ENCODE measurements at places on chromosomes 16 and 17.

- DNase-seq, result no peak
Observed at GRCh38 chr16:31386157-31386984, 6.8 kb upstream of the ITGAD start.

DNA sequence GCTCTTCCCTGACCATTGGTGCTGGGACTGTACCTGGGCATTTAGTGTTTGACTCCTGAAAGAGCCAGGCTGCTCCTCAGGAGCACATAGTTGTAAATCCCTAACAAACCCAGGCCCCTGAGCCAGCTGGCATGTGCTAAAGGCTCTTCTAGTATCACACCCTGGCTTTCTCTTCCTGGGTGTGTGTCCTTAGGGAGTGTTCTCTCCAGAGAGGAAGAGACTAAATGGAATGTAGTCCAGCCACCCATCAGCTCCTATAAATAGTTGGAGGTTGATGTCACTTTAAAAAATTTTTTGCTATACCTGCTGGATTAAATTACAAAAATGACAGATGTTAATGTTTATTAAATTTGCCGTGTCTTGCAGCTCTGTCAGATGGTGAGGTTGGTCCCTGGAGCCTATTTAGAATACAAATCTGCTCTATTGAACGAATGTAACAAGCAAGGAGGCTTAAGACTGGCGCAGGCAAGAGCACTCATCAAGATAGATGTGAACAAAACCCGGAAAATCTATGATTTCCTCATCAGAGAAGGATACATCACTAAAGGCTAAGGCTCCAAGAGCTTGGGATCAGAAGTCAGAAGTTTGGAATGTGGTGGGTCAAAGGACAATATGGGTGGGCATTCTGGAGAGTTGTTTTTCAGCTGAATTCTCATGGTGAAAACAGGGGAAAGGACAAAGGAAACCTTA, 13.1 kb upstream of the DUSP14 start:
- DNase-seq, result no peak

DNA sequence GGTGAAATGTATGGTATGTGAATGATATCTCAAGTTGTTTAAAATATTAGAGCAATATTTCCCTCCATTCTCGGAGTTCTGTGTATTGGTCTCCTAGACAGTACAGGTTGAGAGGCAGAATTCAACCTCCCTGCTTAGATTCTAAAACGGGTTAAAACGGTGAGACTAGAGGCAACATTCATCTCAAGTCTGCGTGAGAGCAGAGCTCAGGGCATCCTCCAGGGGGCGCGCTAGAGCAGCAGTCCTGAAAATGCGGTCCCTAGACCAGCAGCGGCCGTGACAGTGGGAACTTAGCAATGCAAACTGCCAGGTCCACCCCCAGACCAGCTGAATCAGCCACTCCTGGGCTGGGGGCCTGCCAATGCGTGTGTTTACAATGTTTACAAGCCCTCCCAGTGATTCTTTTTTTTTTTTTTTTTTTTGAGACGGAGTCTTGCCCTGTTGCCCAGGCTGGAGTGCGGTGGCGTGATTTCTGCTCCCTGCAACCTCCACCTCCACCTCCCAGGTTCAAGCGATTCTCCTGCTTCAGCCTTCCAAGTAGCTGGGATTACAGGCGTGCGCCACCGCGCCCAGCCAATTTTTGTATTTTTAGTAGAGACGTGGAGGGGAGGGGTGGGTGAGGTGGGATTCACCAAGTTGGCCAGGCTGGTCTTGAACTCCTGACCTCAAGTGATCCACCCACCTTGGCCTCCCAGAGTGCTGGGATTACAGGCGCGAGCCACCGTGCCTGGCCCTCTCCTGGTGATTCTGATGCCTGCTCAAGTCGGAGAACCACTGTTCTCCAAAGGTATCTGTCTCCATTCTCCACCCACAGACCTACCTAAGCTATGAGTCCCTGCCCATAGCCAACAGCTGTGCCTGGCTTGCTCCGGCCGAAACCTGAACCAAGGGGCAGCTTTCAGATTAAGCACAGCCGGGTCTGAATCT, 24.2 kb downstream of the KLHL36 start:
- peak; percentile 71 for DNase-seq

DNA sequence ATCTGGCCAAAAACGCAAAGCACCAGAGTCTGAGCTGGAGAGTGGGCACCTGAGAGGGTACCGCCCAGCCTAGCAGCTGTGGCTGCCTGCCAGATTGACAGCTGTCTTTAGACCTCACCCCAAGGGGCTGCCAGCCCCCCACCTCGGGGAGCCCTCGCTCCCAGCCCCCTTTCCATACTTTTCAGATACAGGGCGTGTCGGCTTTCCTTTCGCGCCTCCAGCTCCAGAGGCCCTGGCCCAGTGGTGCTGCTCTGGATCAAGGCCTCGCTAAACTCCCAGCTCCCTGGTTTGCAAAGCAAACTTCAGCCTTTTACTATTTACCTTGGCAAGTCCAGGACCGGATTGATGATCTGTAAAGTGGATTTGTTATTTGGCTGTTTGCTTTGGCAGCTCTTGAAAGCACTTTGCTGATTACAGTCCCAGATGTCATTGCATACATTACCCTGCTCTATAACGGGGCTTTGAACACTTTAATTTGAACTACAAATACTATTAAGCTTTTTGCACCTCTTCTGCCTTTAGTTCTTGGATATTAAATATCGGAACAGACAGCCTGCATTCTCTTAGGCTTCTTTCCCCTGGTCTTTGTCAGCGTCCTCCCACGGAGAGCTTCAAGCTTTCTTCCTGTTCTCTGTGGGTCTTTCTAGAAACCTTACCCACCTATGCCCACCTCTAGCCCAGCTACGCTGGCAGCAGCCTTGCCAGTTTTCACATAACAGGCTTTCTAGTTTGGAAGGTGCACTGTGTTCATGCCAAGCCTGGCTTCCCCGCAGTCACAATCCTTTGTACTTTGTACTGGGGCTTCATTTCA, 63.6 kb upstream of the TBX2 start:
- no peak for DNase-seq

DNA sequence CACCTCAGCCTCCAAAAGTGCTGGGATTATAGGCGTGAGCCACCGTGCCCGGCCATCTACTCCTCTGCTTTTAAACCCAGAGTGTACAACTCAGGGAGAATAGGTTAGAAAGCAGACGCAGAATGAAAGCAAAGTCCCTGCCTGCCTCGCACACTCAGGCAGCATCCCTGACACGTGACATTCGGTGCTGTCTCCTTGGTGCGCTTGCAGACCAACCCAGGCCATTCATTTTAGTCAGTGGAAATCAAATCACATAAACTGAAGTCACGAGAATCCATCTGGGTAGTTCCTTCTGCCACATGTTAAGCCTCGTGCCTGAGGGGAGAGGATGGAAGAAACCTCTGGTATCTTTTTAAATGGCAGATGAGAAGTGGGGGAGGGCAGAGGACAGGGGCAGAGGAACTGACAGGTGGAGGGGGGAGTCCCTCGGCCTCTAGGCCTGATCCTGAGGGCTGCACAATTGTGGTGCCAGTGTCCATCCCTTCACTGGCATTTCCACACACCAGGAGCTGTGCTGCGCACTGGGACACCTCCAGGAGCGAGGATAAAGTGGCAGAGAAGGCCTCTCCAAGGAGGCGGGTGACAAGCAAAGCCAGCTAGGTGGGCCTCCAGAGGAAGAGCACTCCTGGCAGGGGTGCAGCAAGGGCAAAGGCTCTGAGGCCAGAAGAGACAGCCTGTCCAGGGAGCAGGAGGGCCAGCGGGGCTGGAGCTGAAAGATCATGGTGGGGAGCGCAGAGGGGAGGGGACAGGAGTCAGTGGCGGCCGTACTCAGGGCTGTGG, 196.3 kb downstream of the KATNIP start:
- DNase-seq, result no peak

GRCh38 chr17:10055262-10055975, 143.0 kb downstream of the GAS7 start:
- DNase-seq, result no peak

- no peak for DNase-seq
Observed at GRCh38 chr16:85222155-85222863, 110.0 kb upstream of the CIBAR2 start.

DNA sequence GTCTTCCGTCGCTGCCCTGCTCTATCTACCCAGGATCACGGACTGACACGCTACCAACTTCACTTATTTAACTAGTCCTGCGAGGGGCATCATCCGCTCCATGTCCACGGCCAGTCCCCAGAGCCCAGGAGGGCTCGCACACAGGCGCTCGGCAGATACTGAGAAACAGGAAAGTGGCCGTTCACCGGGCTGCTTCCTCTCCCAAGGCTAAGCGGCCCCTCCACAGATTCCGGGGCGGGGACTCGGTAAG, 388 bp downstream of the OXLD1 start:
- DNase-seq, result no peak

DNA sequence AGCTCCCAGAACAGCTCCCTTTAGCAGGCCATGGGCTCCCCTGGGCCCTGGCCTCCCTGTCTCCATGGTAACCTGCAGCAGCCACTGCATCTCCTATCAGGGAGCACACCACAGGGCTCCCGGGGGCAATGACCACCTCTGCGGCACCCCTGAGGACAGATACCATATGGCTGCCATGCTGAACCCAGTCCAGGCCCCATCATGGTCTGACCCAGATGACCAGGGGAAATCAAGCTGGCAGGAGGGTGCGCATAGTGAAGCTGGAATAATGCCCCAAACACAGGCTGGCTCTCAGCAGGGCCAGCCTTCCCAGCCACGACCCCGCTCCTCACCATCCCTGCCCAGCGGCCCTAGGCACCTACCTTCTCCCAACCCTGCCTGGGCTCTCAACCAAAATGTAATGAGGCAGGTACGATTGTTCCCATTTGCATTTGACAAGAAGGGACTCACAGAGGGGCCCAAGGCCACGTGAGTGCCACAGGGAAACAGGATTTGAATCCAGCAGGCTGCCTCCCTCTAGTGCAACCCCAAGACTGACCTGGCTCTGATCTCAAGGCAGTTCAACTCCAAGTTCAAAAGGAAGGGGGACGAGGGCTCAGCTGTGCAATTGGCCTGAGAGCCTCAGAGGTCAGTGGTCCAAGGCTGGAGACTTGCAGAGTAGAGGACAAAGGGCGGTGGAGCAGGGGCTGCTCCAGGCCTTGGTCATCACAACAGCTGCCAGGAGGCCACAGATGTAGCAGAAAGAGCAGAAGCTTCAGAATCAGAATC, 2.4 kb downstream of the RUNDC3A start:
- no peak for DNase-seq

DNA sequence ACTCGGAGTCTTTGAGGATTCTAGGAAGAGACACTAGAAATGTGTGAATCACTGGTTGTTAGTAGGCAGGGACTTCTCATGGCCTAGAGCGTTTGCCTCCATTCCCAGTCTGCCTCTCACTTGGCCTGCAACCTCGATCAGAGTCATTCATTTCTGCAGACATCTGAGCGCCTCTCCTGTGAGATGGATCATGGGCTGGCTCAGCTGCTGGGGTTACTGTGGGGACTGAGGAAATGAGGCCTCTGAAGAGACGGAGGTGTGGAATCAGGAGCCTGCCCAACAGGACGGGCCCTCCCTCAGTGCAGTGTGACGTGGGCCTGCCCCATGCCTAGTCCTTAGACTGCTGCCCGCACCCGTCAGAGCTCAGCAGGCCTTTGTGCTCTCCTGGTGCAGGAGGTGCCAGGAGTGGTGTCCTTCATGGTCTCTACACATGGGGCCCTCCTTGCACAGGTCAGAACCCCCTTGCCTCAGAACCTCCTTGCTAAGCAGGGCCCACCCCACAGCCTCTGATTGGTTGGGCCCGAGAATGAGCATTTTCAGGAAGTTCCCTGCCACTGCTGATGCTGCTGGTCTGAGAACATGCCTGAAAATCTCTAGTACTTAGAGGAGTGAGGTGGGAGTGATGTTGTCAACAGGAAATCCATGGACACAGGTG, 99.4 kb downstream of the NPIPB11 start:
- DNase-seq, result no peak

GRCh38 chr16:82776470-82777146, 149.8 kb downstream of the CDH13 start:
- no peak for DNase-seq

GRCh38 chr17:75125984-75126383, 5.6 kb downstream of the NT5C start:
- DNase-seq, result no peak

DNA sequence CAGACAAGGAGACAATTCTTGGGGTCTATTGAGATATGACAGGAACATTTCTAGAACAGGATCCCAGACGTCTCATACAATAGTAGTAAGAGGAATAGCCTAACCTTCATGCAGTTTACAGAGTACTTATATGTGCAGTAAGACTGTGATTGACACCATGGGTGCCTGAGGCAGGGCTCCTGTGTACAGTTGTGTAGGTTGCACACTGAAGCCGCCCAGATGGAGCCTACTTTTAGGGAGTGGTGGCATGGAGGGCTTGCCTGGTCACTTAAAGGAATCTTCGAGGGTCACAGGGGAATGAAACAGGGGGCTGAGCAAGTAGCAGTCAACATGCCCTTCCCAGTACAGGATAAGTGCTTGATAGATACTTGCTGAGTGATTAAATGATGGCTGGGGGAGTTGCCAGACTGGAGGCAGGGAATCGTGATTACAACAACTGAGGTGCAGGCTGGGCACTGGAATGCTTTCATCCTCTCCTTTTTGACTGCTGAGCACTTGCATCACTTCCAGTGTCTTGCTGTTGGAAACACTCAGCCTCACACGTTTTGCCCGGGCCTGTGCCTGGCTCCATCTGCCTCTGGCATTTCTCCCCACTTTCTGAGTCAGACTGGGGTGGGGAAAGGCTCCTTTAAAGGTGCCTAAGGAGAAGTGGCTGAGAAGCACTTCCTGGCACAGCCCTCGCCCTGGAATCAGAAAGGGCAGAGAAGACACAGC, 71.0 kb downstream of the COPRS start:
- DNase-seq, result no peak

GRCh38 chr17:77451894-77452852, 311.4 kb downstream of the SEC14L1 start:
- DNase-seq, result no peak

- DNase-seq, result no peak
Observed at GRCh38 chr16:1272453-1273198, 16.8 kb downstream of the TPSD1 start.

DNA sequence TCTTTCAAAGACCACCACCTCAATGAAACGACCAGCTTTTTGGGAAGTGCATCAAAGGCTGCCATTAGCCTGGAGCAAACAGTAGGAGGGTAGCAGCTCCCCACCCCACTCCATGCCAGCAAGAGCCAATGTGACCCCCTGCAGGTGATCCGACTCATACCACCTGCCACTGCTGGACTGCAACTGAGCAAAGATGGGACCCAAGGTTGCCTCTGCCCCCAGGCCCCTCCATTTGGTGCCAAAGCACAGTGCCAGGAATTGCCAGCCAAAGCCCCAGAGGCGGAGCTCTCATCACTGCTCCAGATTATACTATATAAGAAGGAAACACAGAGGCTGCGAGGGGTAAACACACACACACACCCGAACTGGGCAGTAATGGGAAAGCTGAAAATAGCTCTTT, 8.3 kb downstream of the PITPNM3 start:
- no peak for DNase-seq

DNA sequence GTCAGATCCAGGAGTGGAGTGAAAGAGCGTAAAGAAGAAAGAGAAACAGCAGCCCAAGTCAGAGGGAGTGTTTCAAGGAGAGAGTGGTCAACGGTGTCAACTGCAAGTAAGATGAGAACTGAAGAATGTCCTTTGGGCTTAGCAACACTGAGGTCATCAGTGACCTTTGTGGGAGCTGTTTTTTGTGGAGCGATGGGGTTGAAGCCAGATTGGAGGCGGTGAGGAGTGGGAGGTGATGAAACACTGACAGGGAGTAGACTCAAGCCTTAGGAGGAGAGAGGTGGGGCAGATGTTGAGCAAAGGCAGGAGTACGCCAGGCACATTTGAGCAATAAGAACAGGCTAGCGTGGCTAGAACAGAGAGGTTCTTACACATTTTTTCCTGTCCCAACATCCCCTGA, 103.7 kb upstream of the GNAO1 start:
- no peak for DNase-seq

All from activated gamma-delta T cell treated with anti-CD3 and anti-CD28 coated beads, Interleukin-2, amount 50 U/mL, for 16 hours (primary cell).